AG08396 (cell line): ENCODE measurements at places on chromosomes 3 and 15.

GRCh38 chr3:15791525-15791924, 6.3 kb downstream of the ANKRD28 start:
- DNase-seq, result no peak

- DNase-seq, result no peak
These were observed 62.6 kb downstream of the DUT start for GRCh38 chr15:48393645-48394506.

- DNase-seq, result peak; percentile 68
These were observed 14.2 kb upstream of the ANKDD1A start for GRCh38 chr15:64897345-64897985.

DNA sequence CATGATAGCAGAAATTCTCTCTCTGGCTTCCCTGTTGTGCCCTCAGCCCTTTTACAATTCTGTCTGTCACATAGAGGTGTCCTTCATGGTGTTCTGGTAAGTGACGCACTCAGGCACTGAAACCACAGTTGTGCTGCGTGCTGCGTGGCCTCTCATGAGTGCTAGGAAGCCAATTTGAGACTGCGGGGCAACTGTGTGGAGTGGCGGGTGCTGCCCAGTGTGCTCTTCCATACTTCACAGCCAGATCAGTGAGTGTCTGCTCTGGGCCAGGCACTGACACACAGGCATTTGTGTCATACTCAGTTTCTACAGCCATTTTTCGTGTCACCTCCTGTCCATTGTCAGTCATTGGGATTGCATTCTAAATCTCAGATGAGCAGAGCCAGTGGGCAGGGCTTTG, 133.1 kb upstream of the PLXNA1 start:
- no peak for DNase-seq

DNA sequence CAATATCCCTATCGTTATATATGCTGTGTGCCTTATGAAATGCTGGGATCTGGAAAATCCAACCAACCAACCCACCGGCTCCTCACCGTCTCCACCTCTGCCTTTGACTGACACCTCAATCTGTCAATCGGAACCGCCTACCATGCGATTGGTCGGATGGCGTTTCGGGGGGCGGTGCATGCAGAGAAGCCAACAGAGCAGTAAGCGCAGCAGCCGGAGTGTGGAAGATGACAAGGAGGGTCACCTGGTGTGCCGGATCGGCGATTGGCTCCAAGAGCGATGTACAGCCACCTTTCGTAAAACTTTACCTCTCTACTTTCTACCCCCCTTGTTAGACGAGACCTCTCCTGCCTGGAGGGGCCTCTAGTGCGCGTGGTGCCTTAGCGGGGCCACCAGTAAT, 6.3 kb downstream of the CLK3 start:
- DNase-seq, result no peak

DNA sequence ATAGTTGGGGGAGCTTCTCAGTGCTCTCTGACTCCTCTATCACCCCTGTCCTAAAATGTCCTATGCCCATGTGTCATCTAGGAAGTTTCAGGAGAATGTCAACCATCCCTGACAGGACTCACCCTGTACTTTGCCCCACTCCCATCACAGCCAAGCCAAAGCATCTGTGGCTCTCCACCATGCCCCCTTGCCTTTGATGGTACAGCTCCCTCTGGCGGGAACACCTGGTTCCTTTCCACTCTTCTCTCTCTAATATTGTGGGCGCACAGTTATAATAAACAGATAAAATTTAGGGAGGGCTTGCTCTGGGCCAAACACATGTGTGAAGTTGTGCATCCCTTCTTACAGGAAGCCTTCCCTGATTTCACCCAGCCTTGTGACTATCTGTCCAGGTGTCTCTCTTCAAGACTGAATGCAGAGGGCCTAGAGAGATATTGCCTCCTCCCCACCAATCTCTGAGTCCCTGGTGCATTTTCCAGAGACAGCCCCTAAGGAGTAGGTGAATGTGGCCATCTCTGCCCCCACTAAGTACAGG, 62.8 kb downstream of the ISG20 start:
- DNase-seq, result no peak

GRCh38 chr3:125641891-125642290, 46.6 kb upstream of the OSBPL11 start:
- DNase-seq, result no peak

- no peak for DNase-seq
These were observed 47.0 kb downstream of the LRIG1 start for GRCh38 chr3:66453651-66454463.

DNA sequence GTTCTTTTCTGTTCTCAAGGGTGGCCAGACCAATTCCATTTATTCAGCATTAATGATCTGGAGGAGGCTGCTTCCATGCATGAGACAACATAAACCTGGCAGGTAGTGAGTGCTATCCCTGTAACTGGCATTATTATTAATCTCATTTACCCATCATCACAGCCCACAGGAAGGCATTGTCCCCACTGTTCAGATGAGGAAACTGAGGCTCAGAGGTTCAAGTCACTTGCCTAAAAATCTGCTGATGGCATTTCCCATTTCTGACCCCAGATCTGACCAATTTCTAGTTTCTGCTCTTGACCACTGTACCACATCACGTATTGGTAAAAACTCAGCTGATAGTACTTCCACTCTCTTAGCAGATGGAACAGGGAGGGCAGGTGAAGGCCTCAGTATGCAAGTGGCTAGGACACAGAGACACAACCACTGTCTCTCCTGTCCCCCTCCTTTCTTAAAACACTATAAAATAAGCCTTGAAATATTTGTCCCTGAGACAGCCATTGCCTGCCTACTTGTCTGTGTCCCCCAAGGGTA, 36.1 kb downstream of the TRANK1 start:
- no peak for DNase-seq

GRCh38 chr3:194450341-194450740, 36.5 kb downstream of the ATP13A3 start:
- no peak for DNase-seq

- no peak for DNase-seq
These were observed 240.9 kb downstream of the UACA start for GRCh38 chr15:70522323-70522966.

DNA sequence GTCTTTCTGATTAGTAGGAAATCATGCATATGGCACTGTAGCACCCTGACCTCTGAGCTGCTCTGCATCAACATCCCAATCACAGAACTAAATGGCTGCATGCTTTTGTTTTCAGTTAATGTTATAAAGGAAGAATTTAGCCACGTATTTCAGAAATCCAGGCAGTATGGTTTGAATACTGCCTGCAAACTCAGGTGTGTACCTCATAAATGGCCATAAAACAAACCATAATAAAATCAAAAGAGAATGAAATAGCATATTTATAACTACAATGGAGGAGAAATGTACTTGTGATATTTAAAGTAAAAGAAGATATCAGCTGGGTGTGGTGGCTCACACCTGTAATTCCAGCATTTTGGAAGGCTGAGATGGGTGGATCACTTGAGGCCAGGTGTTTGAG, 94.5 kb downstream of the IL20RB start:
- no peak for DNase-seq

DNA sequence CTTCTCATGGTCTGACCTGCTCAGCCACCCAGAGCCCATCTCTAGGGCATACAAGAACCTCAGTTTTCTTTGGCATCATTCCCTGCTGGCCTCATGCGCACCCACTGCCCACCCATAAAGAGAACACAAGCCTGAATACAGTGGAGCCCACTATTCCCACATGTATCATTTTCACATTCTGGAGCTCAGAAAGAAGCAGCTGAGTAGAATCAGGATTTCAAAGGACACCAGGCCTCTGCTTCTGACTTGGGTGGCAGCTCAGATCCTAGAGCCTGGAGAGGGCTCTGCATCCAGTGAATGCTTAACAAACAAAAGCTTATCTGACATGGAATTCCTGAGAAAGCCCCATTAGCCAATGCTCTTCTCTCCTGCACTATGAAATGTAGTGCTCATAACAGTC, 34.7 kb downstream of the RBP2 start:
- no peak for DNase-seq

GRCh38 chr3:75048650-75049049, 434.2 kb upstream of the CNTN3 start:
- no peak for DNase-seq

DNA sequence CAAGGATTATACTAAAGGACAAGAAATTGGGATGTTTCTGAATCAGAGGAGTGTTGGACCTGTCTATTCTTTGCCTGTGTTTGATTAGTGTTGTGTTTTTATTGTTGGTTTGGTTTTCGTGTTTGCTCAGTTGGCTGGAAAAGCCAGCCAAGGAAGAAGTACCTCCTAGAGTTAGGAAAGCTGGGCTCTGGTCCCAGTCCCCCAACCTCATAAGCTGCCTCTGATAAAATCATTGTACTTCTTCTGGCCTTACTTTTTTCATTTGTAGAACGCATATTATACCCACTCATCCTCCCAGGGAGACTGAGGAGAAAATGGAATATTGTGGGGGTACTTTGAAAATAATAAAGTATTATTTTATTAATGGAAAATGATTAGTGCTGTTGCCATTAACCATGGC, 177.4 kb upstream of the TRIM42 start:
- DNase-seq, result no peak

DNA sequence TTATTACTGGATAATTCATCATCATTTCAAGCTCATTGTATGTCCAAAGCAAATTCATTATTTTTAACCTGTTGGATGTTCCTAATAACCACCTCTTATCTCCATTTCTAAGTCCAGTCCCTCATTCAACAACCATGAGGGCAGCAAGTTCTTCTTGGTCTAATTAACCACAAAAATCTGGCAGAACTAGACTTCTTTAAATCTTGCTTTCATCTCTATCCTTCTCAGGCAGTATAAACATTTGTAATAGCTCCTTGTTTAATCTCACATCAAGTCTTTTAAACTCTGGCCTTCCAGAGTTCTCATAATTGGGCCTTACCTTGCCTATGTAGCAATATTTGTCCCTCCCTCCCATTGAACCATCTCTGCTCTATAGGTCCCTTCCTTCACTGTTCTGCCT, 17.0 kb upstream of the GHSR start:
- DNase-seq, result no peak

GRCh38 chr15:51842852-51843737, 13.6 kb downstream of the TMOD3 start:
- no peak for DNase-seq

GRCh38 chr3:128585189-128585588, 65.4 kb downstream of the RPN1 start:
- DNase-seq, result no peak

- no peak for DNase-seq
These were observed 6.2 kb upstream of the GABRR3 start for GRCh38 chr3:98041350-98041749.

GRCh38 chr3:160677459-160677881, 510 bp downstream of the ARL14 start:
- DNase-seq, result no peak

DNA sequence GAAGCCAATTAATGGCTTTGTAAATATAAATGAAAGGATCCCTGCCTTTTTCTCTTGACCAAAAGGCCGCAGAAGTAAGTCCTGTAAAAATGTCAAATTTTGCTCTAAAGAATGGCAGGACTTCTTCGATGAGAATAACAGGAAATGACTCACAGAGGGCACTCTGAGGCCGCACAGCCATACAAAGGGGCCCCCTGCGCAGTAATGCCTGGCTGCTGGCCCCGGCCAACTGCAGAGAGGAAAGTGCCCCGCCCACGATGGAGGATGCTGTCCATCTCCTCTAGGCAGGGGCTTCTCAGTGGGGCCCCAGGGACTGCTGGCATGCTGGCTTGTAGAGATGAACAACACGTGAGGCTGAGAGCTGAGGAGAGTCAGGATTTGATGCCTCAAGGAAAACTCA, 18.1 kb upstream of the SCN10A start:
- peak; percentile 77 for DNase-seq

DNA sequence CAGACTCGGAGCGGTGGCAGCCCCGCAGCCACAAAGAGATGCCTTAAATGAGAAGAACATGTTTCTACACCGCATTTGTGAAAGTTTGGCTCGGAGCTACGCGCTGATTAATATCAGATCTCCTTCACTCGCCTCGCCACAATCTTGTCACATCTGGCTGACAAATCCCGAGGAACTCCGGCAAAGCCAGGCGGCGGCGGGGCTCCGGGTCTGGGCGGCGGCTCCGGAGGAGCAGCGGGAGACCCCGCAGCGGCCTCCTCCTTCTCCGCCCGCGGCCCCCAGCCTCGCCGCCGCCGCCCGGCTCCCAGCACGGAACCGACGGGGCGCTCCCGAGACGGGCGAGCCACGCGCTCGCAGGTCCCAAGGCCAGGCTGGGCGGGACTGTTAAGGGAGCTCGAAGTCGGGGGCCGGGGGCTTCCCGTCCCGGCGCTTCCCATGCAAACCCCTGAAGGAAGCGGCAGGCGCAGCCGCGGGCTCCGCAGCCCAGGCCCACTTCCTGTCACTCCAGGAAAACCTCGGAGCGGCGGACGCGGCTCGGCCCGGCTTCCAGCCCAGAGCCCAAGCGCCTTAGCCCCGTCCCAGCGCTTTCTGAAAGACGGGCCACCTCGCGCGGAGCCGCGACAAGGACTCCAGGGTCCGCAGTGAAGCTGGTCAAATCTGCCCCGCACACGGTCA, 1.2 kb downstream of the BNC1 start:
- DNase-seq, result peak; percentile 28

DNA sequence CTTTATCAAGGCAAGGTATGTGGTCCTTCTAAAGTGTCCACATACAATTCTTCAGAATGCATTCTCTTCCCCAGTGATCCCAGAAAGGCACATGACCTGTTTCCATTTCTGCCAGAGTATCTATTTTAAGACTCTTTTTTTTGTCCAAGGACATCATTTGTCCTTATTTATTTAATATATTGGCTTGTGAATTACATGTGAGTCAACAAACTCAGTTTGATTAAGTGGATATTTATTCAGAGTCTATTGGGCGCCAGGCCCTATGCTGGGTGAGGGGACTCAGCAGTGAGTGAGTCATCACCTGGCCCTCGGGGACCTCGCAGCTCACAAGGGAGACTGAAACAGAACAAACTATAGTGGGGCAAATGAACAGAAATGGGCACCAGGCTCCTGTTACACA, 136.8 kb downstream of the SNRK start:
- DNase-seq, result no peak
